SHP77 (cell line): ENCODE measurements at places on chromosomes 4 and X.
A peak's percentile ranks its signal among the peaks of the same experiment; 100 is the strongest.

DNA sequence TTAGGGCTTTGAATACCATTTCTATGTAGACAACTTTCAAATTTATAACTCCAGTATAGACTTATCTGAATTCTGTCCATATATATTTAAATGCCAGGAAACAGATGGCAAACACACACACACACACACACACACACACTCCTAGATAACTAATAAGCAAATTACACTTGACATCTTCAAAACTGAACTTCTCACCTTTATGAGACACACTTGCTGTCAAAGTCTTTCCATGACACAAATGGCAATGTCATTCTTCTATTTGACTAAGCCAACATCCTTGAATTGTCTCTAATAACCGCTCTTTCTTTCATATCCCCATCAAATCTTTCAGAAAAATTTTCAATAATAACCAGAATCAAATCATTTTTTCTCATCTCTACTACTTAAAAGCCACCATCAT lies 402.4 kb downstream of the PCDH18 start:
- DNase-seq = no peak

GRCh38 chr4:114964026-114964425 lies 149.4 kb downstream of the NDST4 start:
- DNase-seq = no peak

DNA sequence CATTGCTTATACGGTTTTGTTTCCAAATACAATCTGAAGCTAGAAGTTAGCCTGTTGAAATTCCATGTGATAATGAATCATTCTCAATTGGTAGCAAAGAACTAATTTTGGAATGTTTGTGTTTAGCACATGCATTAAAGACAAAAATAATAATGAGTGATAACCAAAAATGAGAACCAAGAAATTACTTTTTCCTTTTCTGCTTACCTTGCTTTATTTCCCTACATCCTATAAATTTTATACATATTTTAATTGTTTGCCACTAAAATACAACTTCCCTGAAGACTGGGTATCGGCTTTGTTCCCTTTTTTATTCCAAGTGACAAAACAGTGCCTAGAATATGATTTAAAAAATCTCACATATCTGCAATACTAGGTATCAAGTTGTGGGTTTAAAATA lies 203.8 kb upstream of the TACR3 start:
- no peak for DNase-seq

DNA sequence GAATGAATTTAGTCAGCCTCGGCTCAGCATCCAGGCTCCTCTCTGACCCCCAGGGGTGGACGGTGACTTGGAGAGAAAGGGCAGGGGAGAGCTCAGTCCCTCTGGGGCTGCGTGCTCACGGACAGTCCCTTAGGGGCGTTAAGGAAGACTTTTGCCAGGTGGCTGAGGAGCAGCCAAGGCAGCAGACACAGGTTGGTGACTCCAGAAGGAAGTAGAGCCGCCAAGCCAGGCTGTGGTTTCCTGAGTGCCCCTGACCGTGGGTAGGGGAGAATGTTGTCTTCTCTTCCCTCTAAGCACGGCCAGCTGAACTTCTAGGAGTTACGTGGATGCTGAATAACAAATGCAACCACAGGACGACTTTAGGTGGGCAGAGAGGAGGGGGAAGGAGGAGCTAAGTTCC lies 91.0 kb upstream of the MTM1 start:
- no peak for DNase-seq

- DNase-seq = no peak
Observed at GRCh38 chr4:175961604-175962003, 104.0 kb upstream of the WDR17 start.

DNA sequence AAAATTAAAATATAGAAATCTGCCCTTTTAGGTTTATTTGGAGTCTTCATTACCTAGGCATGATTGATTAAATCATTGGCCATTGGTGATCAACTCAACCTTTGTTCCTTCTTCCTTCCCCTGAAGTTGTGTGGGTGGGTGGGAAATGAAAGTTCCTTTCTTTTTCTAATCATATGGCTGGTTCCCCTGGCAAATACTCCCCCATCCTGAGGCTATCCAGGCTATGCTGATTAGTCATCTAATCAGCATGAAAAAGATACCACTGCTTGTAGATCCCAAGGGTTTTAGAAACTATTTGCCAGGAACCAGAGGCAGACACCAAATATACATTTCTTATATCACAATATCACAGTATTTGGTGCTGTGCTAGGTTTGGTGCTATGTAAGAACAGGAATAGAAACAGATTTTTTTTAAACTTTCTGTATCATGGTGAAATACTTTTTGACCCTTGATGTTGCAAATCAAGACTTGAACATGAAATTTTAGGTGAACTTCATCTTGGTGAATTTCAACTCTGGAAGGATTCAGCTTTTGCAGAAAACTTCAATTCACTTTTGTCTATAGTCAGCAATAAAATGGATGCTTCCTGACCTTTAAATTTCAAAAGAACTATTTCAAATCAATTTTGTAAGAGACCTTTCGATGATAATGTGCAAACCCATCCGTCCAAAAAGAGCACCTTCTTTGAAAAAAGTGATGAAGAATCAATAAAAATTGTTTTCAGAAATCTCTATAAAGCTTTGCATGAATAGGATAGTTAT lies 71.1 kb downstream of the CCSER1 start:
- no peak for DNase-seq

- no peak for DNase-seq
Observed at GRCh38 chr4:48774760-48775710, 5.0 kb downstream of the FRYL start.

DNA sequence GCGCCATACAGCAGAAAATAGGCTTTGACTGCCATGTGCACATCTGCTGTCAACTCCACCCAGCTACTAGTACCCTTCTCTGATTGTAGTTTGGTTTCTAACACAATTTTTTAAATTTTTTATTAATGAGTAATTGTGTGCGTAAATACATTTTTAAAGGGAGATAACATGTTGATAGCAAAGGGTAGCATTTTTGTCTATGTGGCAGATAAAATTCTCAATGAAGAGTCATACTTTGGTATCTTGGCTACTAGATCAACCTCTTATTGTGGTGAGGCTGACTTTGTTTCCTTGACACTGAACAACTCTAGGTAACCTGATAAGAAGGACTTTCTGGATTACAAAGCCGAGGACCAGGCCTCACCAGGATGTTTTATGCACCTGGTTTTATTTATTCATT lies 9.5 kb downstream of the ADH4 start:
- DNase-seq = no peak

- DNase-seq = no peak
Observed at GRCh38 chrX:151419782-151420181, 22.8 kb downstream of the VMA21 start.

GRCh38 chrX:13721819-13722519 lies 12.5 kb downstream of the TRAPPC2 start:
- no peak for DNase-seq

DNA sequence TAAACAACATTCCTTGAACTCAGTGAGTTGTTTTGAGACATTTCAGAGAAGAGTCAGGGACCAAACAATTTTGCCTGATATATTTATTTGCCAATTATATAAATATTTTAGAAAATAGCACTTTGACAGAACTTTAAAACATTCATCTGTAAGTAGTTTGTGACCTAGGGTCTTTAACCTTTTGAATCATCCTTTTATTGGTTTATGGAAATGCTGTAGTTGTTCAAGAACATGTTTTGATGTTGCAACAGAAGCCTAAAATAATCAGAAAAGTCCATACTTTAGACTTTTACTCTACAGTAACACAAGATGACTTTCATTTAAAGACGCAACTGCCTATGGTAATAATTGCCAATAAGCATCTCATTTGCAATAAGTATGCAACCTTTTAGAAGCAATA lies 43.0 kb downstream of the CXCL1 start:
- no peak for DNase-seq

DNA sequence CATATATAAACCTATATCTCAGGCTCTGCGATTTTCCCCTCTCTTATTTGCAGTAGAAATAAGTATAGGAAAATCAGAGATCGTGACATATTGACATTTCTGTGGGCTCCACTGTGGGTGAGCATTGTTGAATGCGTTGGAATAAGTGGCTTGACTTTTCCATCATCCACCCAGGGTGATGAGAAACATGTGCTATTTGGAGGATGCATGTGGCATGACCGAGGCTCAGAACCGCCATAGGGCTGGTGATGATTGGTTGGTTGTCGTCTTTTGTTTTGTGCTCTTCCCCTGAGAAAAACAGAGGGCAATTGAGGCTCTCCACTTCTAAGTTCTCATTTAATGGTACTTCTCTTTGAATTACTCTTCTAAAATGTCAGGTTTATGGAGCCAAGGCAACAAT lies 140.1 kb downstream of the MXRA5 start:
- no peak for DNase-seq

- DNase-seq = no peak
Observed at GRCh38 chrX:144627947-144628346, 619.4 kb upstream of the SPANXN1 start.

- peak; percentile 18 for DNase-seq
Observed at GRCh38 chr4:26854701-26855100, 5.9 kb upstream of the STIM2 start.

GRCh38 chr4:184808713-184809050 lies 17.1 kb downstream of the ACSL1 start:
- DNase-seq = no peak

DNA sequence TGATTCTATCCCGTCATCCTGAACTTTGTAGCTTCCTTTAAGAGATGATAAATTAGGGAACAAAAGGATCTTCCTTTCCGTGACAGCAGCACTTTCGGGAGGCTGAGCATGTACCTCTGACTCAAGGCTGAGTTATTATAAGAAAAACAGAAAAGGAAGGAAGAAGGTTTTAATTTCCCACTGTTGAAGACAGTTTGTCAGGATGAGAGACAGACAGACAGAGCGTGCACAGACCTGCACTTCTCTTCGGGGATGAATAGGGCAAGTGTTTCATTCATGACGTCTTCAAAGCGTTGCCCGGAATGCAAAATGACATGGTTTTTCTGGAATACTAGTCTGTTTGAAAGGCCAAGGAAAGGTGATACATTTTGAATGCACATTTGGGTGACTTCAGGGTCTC lies 405.3 kb upstream of the FAT1 start:
- no peak for DNase-seq

- DNase-seq = no peak
Observed at GRCh38 chrX:131262738-131263679, 26.1 kb downstream of the IGSF1 start.

GRCh38 chrX:1178580-1179057 lies 33.8 kb downstream of the CRLF2 start:
- no peak for DNase-seq

DNA sequence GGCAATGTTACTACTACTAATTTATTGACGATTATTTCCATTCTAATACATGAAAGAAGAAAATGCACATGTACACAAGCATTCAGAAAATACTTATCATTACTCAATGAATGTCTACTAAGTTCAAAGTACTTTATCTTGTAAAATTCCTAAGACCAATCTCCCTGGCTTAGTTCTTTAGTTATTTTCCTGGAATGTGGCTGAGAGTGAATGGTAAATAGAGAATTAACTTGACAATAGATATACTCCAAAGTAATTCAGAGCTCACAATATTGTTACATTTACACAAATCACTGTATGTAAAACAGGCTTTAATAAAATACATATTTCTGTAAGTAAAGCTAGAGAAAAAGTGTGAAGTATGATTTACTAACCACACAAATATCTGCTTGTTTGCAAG lies 79.7 kb downstream of the PDS5A start:
- DNase-seq = no peak

DNA sequence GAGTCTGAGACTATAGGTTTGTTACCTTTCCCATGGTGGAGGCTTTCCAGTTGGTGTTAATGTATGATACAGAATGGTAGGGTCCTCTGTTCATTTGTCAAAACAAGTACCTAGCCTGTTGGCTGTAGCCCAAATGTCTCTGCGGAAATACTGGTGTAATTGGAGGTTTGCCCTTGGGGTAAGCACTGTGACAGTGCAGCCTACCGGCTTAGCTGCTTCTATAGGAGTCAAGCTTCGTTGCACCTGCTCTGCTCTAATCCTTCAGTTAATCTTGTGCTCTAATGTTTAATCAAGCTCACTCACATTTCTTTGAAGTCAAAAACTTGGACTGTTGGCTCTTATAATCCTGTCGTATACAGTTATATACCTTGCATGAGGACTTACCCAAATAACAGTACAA lies 203.4 kb downstream of the CCNG2 start:
- no peak for DNase-seq

GRCh38 chr4:2799971-2800690 lies 7.2 kb downstream of the SH3BP2 start:
- no peak for DNase-seq

- DNase-seq = no peak
Observed at GRCh38 chr4:104752337-104752736, 257.6 kb upstream of the CXXC4 start.

- no peak for DNase-seq
Observed at GRCh38 chr4:174066611-174067205, 216.8 kb downstream of the FBXO8 start.

GRCh38 chr4:142497606-142498005 lies 348.5 kb downstream of the INPP4B start:
- DNase-seq = no peak

DNA sequence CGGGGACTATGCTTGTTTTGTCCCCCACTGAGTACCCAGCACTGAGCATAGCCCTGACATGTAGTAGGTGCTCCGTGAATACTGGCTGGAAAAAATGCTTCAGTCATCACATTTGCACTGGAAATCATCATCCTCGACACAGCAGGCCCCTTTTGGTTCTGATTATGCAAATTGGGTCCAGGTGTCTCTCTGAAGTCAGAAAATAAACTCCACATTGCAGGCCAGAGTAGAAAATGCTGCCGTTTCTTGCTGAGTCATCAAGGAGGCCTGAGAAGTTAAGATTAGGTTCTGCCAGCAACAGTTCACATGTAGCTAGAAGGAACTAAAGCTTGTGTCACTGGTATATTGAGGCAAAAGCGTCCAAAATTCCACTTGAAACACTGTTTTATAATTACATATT lies 15.0 kb upstream of the STK32B start:
- DNase-seq = no peak
